Naive B cell (primary cell): ENCODE measurements at places on chromosomes 16 and 17. TPM values are rescaled to one million over a fixed set of nuclear protein-coding genes. Genes with fewer than 3 reads are reported as not detected.

DNA sequence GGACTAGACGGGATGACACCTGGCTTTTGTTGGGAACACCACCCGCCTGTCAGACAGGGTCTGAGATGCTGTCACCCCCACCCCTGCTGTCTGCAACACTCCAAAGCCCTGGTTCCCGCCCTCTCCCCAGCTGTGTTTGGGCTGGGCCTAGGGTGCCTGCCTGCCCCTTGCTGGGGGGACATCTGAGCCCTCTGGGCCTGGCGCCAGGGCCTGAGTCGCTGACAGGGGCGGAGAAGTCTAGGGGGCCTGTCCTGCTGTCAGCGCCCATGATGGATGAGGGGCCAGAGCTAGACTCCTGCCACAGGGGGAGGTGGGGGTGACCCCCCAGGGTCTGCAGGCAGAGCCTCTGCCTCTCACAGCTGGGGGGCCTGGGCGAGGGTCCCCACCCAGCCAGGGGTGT is 7.6 kb upstream of the PKMYT1 start:
- no peak for DNase-seq
- no peaks in the 10 kb centered on the region for H3K36me3 ChIP-seq
- H3K4me1 ChIP-seq: no peaks in the 10 kb centered on the region
- no peak overlapping the region for H3K4me3 ChIP-seq
- H3K27ac ChIP-seq: no peak overlapping the region
- H3K27me3 ChIP-seq: peaks cover 46% of the 10 kb centered on the region

The BCAR1 gene
- polyA plus RNA-seq: not detected

GRCh38 chr16:29139261-29139802 is 154.5 kb downstream of the LAT start:
- DNase-seq: no peak
- peaks cover 7% of the 10 kb centered on the region for H3K36me3 ChIP-seq
- no peak overlapping the region for H3K4me3 ChIP-seq
- H3K27me3 ChIP-seq: no peaks in the 10 kb centered on the region
- no peaks in the 10 kb centered on the region for H3K4me1 ChIP-seq
- H3K27ac ChIP-seq: no peak overlapping the region

GRCh38 chr17:39623356-39623950 is 3.3 kb upstream of the PPP1R1B start:
- peaks cover 38% of the 10 kb centered on the region for H3K27me3 ChIP-seq
- peaks cover 8% of the 10 kb centered on the region for H3K36me3 ChIP-seq
- no peak overlapping the region for H3K4me3 ChIP-seq
- H3K27ac ChIP-seq: no peak overlapping the region

GRCh38 chr17:17849147-17849820 is 12.5 kb upstream of the SREBF1 start:
- no peaks in the 10 kb centered on the region for H3K36me3 ChIP-seq
- H3K27ac ChIP-seq: peak overlapping the region; percentile 33
- H3K4me1 ChIP-seq: peaks cover 33% of the 10 kb centered on the region
- no peaks in the 10 kb centered on the region for H3K27me3 ChIP-seq
- DNase-seq: no peak
- H3K4me3 ChIP-seq: no peak overlapping the region

GRCh38 chr16:35339337-35339736 is 1879.9 kb downstream of the TP53TG3F start:
- no peak overlapping the region for H3K4me3 ChIP-seq
- H3K4me1 ChIP-seq: no peaks in the 10 kb centered on the region
- no peak for DNase-seq
- H3K27ac ChIP-seq: no peak overlapping the region

GRCh38 chr17:673200-673681 is 41.4 kb downstream of the VPS53 start:
- no peak for DNase-seq
- no peak overlapping the region for H3K4me3 ChIP-seq
- no peaks in the 10 kb centered on the region for H3K27me3 ChIP-seq
- H3K36me3 ChIP-seq: peaks cover 8% of the 10 kb centered on the region
- H3K27ac ChIP-seq: no peak overlapping the region

GRCh38 chr16:50834701-50835100 is 92.8 kb downstream of the CYLD start:
- no peaks in the 10 kb centered on the region for H3K4me1 ChIP-seq
- H3K27me3 ChIP-seq: peaks cover 43% of the 10 kb centered on the region
- peaks cover 2% of the 10 kb centered on the region for H3K36me3 ChIP-seq
- no peak overlapping the region for H3K4me3 ChIP-seq
- no peak for DNase-seq

DNA sequence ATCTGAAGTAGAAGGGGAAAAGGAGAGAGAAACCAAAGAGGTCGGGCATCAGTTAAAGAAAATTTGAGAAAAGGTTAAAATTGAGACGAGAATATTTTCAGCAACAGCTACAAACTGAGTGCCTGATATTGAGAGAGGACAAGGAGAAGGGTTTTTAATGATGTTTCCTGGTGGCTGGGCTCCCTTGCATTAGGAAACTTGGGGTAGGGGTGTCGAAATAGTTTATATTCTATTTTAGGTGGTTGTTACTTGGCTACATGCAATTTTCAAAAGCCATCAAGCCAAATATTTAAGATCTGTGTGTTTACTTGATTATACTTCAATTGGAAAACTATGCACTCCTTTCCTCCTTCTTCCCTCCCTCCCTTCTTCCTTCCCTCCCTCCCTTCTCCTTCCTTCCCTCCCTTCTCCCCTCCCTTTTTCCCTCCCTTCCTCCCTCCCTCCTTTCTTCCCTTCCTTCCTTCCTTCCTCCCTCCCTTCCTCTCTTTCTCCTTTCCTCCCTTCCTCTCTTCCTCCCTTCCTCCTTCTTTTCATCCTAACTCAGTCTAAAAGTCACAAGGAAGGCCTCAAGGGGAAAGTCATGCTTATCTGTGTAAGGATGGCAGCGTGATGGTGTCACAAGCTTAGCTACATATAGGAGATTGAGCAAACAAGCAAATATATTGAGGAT is 1.8 kb upstream of the APOH start:
- no peak for DNase-seq
- no peaks in the 10 kb centered on the region for H3K36me3 ChIP-seq
- no peak overlapping the region for H3K27ac ChIP-seq
- H3K4me3 ChIP-seq: no peak overlapping the region
- H3K4me1 ChIP-seq: no peaks in the 10 kb centered on the region
- peaks cover 9% of the 10 kb centered on the region for H3K27me3 ChIP-seq

DNA sequence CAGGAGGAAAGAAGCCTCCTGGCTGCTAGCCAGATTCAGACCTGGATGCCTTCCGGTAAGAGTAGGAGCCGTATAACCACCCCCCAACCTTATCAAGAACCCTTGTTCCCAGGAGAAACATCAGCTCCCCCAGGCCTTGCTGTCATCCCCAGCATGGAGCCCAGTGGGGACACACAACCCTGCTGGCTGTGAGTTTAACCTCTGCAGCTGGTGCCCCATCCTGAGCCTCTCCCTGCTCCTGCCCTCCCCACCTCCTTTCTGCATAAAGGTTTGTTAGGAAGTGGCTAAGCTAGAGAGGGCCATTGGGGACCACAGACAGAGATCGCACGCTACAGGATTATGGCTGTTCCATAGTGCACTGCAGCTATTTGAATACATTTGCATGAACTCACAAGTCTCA is 55.5 kb upstream of the RPL38 start:
- peaks cover 11% of the 10 kb centered on the region for H3K36me3 ChIP-seq
- H3K4me1 ChIP-seq: no peaks in the 10 kb centered on the region
- peaks cover 50% of the 10 kb centered on the region for H3K27me3 ChIP-seq
- DNase-seq: no peak
- H3K4me3 ChIP-seq: no peak overlapping the region

GRCh38 chr16:79599837-79600637 is 500 bp downstream of the MAF start:
- peak; percentile 64 for DNase-seq
- H3K4me1 ChIP-seq: peaks cover 27% of the 10 kb centered on the region
- peak overlapping the region; percentile 79 for H3K27ac ChIP-seq
- H3K36me3 ChIP-seq: no peaks in the 10 kb centered on the region

The KRT32 gene
- polyA plus RNA-seq: not detected

GRCh38 chr16:86902656-86903001 is 324.3 kb downstream of the FOXL1 start:
- peaks cover 7% of the 10 kb centered on the region for H3K27me3 ChIP-seq
- H3K4me3 ChIP-seq: no peak overlapping the region
- H3K36me3 ChIP-seq: no peaks in the 10 kb centered on the region
- no peaks in the 10 kb centered on the region for H3K4me1 ChIP-seq
- DNase-seq: no peak

DNA sequence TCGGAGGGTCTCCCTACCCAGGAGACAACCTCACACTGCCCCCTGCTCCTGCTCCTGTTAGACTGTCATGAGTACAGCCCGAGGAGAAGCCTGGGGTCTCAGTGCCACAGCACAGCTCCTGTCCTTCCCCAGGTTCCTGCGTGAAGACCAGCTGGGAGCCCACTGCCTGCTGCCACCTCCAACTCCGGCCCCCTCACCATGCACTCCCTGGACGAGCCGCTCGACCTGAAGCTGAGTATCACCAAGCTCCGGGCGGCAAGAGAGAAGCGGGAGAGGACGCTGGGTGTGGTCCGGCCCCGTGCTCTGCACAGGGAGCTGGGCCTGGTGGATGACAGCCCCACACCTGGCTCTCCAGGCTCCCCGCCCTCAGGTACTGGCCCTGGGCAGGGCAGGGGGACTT is 16.2 kb downstream of the GLIS2 start:
- peaks cover 7% of the 10 kb centered on the region for H3K4me1 ChIP-seq
- no peak overlapping the region for H3K4me3 ChIP-seq
- no peak for DNase-seq
- H3K27me3 ChIP-seq: no peaks in the 10 kb centered on the region

DNA sequence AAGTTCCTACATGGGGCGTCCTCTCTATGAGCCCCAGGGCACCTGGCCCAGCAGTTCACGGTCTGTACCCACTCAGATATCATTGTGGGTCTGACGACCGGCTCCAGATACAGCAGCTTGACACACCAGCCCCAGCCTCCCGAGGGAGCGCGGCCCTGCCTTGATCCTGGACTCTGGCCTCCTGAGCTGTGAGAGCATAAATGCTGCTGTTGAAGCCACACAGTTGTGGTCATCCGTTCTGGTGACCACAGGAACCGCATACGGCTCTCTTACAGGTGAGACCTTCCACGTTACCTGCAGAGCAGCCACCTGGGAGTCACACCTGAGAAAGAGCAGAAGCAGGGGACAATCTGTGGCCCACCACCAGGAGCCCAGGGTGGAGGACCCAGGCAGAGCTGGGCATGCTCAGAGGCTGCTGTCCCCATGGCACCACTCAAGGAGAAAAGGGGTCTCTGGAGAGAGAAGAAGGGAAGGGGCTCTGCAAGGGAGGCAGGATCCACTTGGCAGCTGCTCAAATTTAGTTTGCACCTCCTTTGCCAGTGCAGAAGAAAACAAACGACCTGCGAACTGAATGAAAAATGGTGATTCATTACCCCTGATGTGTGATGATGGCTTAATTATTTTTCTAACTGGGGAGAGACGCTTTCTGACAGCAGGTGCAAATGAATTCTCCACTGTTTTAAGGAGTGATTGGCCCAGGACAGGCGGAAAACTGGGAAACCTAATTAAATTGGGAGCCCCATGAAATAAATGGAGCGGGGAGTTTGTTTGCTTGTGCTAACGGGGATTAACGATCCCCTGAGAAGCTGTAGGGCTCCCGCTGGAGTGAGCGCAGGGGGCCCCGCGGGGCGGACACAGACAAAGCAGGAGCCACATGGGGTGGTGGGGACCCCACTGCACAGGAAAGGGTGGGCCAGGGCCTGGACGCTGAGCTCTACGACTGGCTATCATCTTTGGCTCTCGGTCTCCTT is 208.9 kb downstream of the RBFOX3 start:
- H3K27me3 ChIP-seq: peaks cover 81% of the 10 kb centered on the region
- H3K36me3 ChIP-seq: no peaks in the 10 kb centered on the region
- DNase-seq: no peak
- H3K27ac ChIP-seq: no peak overlapping the region
- no peak overlapping the region for H3K4me3 ChIP-seq

GRCh38 chr17:40358323-40359038 is 6.1 kb downstream of the GJD3 start:
- H3K27me3 ChIP-seq: peaks cover 5% of the 10 kb centered on the region
- H3K4me1 ChIP-seq: peaks cover 20% of the 10 kb centered on the region
- peak overlapping the region; percentile 80 for H3K27ac ChIP-seq
- H3K36me3 ChIP-seq: no peaks in the 10 kb centered on the region
- peak; percentile 80 for DNase-seq
- peak overlapping the region; percentile 61 for H3K4me3 ChIP-seq

DNA sequence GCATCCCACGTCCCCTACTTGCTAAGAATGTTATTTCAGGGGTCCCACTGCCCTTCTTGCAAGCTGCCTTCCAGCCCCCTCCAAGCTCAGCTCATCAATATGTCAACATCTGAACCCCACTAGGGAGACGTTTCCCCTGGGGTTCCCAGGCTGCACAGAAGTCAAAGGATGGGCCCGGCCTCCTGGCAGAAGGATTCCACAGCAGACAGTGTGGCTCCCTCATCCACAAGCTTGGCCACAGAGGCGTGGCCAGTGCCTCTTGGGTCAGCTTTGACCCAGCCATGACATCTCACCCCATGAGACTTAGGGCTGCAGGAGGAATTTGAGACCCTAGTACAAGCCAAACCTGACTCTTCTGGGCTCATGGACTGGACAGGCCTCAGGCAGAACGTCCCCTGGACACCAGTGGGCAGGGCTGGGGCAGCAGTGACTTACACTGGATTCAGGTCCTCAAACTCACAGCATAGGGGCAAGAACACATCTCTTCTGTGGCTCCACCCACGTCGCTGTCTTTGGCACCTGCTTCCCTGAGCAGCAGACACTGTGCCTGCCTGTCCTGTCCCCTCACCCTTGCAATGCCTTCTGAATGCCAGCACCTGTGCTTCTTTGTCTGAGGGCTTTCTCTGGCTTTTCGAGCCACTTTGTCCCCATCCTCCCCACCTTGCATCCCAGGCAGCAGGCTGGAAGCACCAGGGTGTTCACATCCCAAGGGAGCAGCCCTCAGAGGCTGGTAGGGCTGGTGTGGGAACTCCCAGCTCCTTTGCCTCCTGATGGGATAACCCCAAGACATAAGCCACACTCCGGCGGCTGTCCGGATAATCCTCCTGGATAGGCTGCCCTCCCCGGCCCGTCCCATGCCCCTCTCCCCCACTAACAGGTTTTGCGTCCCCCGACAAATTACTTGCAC is 56.0 kb upstream of the ENPP7 start:
- H3K4me1 ChIP-seq: no peaks in the 10 kb centered on the region

DNA sequence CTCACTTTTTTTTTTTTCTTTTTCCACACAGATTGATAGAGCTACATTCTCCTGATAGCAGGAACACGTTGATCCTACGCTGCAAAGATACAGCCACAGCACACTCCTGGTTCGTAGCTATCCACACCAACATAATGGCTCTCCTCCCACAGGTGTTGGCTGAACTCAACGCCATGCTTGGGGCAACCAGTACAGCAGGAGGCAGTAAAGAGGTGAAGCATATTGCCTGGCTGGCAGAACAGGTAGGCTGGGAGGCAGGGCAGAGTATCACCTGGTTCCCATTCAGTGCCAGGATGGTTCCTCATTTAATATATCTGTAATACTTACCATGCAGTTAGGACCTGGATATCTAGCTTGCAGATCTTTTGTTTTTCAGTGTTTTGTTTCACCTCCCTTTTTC is 51.1 kb upstream of the VPS4A start:
- no peak for DNase-seq
- no peak overlapping the region for H3K4me3 ChIP-seq
- H3K27me3 ChIP-seq: no peaks in the 10 kb centered on the region
- no peaks in the 10 kb centered on the region for H3K4me1 ChIP-seq

The CAVIN1 gene
- polyA plus RNA-seq: not detected

The FBXW10B gene
- polyA plus RNA-seq: not detected

The FNDC8 gene
- not detected for polyA plus RNA-seq

The CD300LB gene
- not detected for polyA plus RNA-seq
